ENCODE measurements at places on chromosomes 11 and 22. TPM values are rescaled to one million over a fixed set of nuclear protein-coding genes. Genes with fewer than 3 reads are reported as not detected.

The CARNS1 gene
- 0.55 TPM for total RNA-seq

DNA sequence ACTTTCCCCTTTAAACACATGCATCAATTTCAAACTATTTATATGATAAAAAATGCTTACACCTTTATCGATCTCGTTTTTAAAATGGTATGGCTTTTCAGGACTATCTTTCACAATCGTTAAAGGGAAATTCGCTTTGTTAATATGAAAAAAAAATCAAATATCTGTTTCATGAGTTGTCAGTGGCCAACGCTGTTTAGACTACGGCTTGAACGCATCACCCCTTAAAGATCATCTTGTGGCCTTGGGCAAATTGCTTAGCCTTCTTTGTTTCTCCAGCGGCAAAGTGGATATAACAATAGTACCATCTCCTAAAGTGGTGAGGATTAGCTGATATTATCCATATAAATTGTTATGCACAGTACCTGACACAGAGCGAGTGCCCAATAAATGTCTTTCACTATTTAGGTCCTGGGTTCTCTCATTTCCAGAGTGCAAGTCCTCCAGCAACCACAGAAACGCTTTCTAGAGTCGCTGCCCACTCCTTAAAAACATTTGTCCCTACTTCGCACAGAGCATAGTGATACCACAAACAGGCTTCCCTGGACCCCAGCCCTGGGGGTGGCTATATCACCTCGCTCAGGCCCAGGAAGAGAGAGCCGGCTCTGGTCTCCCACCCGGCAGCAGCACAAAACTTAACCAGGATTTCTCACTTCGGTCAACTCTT, 904 bp downstream of the SLC35F2 start:
- H3K27ac ChIP-seq = peak overlapping the region; percentile 72
- H3K4me1 ChIP-seq = peaks cover 8% of the 10 kb centered on the region
- DNase-seq = peak; percentile 48

- no peaks in the 10 kb centered on the region for H3K36me3 ChIP-seq
- no peaks in the 10 kb centered on the region for H3K27me3 ChIP-seq
- DNase-seq = no peak
These were observed 42.2 kb downstream of the POLD3 start for GRCh38 chr11:74634537-74634936.

- no peaks in the 10 kb centered on the region for H3K36me3 ChIP-seq
- H3K27ac ChIP-seq = peak overlapping the region; percentile 99
These were observed 9.4 kb downstream of the PARVA start for GRCh38 chr11:12386745-12387144.

DNA sequence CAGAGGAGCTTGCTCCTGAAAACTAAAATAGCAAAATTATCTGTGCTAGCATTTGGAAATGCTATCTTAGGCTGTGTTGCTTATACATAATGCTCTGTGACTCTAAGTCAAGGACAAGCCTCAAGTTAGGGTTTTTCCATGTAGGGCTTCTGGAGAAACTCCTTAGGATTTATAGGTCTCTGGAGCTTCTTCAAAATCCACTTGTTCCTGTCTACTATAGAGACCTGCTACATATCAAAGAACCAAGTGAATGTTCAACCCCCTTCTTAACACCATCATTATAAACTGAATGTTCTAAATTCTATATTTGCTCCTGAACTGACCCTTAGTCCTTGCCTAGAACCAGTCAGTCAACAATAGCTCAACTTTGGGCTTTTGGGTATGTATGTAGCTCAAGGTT, 523.1 kb upstream of the CCDC90B start:
- H3K36me3 ChIP-seq = no peaks in the 10 kb centered on the region
- no peak overlapping the region for H3K4me3 ChIP-seq
- no peak for DNase-seq
- H3K27ac ChIP-seq = no peak overlapping the region
- no peaks in the 10 kb centered on the region for H3K27me3 ChIP-seq

DNA sequence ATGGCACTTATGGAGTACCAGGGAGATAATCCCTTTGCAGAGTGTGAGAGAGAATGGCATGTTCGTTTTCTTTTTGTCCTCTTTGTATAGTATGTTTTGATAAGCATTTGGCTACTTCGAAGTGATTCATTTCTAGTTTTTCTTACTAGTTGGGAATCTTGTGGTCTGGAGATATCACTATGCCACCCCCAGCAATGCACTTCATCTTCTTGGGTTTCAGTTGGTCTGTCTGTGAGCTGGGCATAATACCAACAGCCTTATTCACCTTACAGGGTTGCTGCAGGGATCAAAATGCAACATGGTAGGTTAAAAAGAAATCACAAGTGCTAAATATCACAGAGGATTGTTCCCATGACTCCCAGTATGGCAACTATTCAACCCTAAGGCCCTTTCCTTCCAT, 387.8 kb upstream of the CADM1 start:
- no peaks in the 10 kb centered on the region for H3K36me3 ChIP-seq
- H3K27me3 ChIP-seq = no peaks in the 10 kb centered on the region
- DNase-seq = no peak

DNA sequence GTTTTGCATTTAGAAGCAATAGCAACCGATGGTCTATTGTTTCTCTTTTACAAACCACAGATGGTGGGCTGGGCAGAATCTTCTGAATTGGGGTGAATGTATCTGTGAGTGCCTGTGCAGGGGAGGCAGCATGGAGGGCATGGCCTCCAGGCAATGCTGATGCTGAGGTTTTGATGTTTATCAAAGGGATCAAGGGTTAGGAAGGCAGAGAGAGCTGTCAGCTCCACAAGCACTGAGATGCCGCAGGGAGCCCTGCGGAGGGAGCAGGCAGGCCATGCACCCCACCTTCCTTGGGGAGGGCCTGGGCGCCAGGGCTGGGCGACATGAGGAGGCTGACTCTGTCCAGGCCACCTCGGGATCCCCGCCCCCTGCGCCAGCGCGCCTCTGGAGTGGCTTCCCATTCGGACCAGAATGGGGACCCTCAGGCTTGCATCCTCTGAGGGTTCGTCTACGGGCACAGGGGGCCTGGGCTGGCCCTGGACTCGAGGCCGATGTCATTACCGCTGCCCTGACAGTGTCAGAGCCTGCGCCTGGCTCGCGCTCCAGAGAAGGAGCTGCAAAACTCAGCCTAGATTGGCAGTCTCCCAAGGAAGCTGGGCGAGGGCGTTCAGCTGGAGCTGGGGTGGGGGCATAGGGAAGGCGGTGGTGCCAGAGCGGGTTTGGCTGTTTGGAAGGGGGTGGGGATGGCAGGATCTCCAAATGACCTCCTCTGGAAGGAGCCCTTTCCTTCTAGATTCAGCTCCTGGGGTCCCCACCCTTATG, 13.9 kb upstream of the TH start:
- no peak overlapping the region for H3K27ac ChIP-seq
- H3K36me3 ChIP-seq = no peaks in the 10 kb centered on the region
- H3K27me3 ChIP-seq = peaks cover 13% of the 10 kb centered on the region
- H3K4me1 ChIP-seq = no peaks in the 10 kb centered on the region

DNA sequence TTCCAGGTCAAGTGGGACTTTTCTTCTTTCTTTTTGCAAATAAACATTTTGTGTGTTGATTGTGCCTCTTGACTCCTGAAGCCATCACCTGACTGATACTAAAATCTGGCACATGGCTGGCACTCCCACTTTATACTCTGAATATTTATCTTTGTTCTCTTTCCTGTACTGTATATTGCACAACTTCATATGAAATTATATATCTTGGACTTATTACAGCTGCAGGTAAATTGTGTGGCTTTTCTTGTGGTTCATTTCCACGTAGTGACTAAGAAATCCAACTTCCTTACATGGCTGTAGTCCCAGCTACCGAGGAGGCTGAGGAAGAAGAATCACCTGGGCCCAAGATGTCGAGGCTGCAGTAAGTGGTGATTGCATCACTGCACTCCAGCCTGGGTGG, 23.7 kb upstream of the OR5B12 start:
- no peaks in the 10 kb centered on the region for H3K4me1 ChIP-seq
- DNase-seq = no peak
- no peaks in the 10 kb centered on the region for H3K27me3 ChIP-seq
- H3K27ac ChIP-seq = no peak overlapping the region
- H3K4me3 ChIP-seq = no peak overlapping the region
- H3K36me3 ChIP-seq = no peaks in the 10 kb centered on the region
